ENCODE measurements at places on chromosomes 6 and 20. TPM values are rescaled to one million over a fixed set of nuclear protein-coding genes. Genes with fewer than 3 reads are reported as not detected.

The VSX1 gene
- not detected for total RNA-seq

The TNFRSF6B gene
- 16.7 TPM for total RNA-seq

The TFAP2A gene
- total RNA-seq, result 19.4 TPM

The TNXB gene
- 207 TPM for total RNA-seq

The CD93 gene
- 45.4 TPM for total RNA-seq

The UNC5CL gene
- total RNA-seq, result 0.25 TPM

The CDSN gene
- 1.5 TPM for total RNA-seq

The SLC16A10 gene
- 5.4 TPM for total RNA-seq

The NKAPL gene
- total RNA-seq, result not detected

The MANEA gene
- total RNA-seq, result 5.9 TPM

The EPPIN gene
- not detected for total RNA-seq

The RRAGD gene
- total RNA-seq, result 6.4 TPM

The BPIFB4 gene
- total RNA-seq, result not detected

The ADAM33 gene
- 119 TPM for total RNA-seq

The CNR1 gene
- 6.1 TPM for total RNA-seq

The CALHM5 gene
- 2.2 TPM for total RNA-seq

The PTCHD4 gene
- not detected for total RNA-seq

Measured in vagina (tissue), 2 donors.